ENCODE measurements at places on chromosomes 4 and X.

DNA sequence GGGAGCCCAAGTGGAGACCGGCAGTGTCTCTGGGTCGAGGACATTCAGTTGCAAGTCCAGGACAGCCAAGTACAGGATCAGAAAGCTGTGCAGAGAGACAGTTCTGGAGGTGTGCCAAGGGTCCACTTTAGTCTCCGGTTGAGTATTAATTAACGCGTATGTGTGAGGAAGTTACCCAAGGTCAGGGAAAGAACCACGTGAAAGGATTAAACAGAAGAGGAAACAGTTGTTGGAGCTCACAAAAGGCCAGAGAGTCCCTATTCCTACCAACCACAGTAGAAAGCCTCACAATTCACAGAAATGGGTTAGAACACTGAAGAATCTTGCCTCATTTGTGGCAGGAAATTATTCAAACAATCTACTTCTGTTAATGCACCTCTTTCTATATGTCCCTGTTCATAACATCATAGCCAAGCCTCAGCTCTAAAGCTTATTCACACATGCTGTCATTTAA lies 17.9 kb upstream of the NSUN7 start:
- no peak for DNase-seq

- DNase-seq = no peak
Observed at GRCh38 chrX:94400488-94400887, 726.5 kb downstream of the FAM133A start.

- DNase-seq = no peak
Observed at GRCh38 chr4:188417181-188417580, 277.9 kb downstream of the TRIML1 start.

DNA sequence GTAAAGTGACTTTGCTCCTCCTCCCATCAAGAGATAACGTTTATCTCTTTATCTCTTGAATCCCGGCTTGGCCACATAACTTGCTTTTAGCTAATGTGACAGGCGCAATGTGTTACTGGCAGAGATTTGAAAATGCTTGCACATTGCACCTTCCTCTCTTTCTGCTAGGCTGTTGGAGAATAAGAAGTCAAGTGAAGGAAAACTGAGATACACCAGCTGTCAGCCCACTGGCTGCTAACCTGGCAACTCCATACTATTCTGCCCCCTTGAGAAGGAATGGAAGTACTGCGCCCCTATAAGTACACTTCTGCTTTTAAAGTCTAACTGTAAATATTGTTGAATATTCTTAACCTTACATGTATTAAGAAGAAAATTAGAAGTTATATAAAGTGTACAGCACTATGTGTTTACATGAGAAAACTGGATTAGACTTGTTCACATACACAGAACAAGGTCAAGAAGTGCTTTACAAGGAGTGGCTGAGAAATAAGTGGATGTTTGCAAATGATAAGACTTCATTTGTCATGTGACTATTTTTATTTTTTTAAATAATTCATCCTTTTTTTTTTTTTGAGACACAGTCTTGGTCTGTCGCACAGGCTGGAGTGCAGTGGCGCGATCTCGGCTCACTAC lies 424.5 kb upstream of the CTSO start:
- no peak for DNase-seq

- no peak for DNase-seq
Observed at GRCh38 chrX:54238588-54238987, 55.5 kb upstream of the FAM120C start.
